Upper lobe of left lung (tissue), 6 donors: ENCODE measurements at places on chromosomes 5 and 9. TPM values are rescaled to one million over a fixed set of nuclear protein-coding genes. Genes with fewer than 3 reads are reported as not detected.

GRCh38 chr5:126133424-126133823 is 289.8 kb upstream of the GRAMD2B start:
- no peak for DNase-seq
- no peaks in the 10 kb centered on the region for H3K27me3 ChIP-seq
- no peaks in the 10 kb centered on the region for H3K36me3 ChIP-seq

DNA sequence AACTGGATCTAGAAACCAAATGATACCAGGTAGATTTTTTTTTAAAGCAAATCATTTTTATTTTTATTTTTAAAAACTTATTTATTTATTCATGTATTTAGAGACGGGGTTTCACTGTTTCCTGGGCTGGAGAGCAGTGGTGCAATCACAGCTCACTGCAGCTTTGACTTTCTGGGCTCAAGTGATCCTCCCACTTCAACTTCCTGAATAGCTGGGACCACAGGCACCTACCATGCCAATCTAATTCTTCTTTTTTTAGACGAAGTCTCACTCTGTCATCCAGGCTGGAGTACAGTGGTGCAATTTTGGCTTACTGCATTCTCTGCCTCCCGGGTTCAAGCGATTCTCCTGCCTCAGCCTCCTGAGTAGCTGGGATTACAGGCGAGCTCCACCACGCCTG is 41.3 kb upstream of the CDK20 start:
- no peak overlapping the region for H3K4me3 ChIP-seq
- no peaks in the 10 kb centered on the region for H3K36me3 ChIP-seq
- no peaks in the 10 kb centered on the region for H3K27me3 ChIP-seq

The GGTA1 gene
- 7.4 TPM for total RNA-seq

The CDX1 gene
- total RNA-seq, result not detected

DNA sequence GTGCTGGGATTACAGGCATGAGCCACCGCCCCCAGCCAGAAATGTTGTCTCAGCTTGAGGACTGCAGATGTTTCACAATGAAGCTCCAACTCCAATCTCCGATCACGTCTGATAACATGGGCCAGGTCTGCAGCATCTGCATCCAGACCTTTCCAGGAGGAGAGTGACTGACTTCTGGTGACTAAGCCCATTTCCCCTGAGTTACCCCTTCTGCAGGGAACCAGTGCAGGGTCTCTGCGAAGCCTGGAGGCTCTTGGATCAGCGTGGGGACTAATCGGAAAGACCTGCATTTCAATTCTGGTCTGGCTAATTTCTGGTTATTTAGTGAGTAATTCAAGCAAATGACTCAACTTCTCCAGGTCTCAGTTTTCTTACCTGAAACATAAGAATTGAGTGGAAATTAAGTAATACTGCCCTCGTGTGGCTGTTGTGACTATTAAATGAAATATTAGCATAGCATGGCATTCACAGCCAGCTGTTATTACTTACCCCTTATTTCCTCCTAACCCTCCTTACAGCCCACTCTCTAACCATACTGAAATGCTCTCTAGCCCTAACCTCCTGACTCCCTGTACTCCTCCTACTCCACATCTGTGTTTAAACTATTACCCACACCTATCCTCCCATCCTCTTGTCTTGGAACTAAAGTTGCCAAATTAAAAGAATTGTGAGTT is 2.2 kb upstream of the GNPDA1 start:
- no peaks in the 10 kb centered on the region for H3K27me3 ChIP-seq
- peaks cover 49% of the 10 kb centered on the region for H3K4me1 ChIP-seq
- peak overlapping the region; percentile 71 for H3K27ac ChIP-seq
- no peaks in the 10 kb centered on the region for H3K36me3 ChIP-seq

- H3K4me3 ChIP-seq, result no peak overlapping the region
- no peaks in the 10 kb centered on the region for H3K36me3 ChIP-seq
- H3K4me1 ChIP-seq, result no peaks in the 10 kb centered on the region
- H3K27me3 ChIP-seq, result no peaks in the 10 kb centered on the region
- no peak overlapping the region for H3K27ac ChIP-seq
Observed at GRCh38 chr9:26012797-26013196, 334.6 kb upstream of the TUSC1 start.

- H3K36me3 ChIP-seq, result no peaks in the 10 kb centered on the region
- H3K4me1 ChIP-seq, result no peaks in the 10 kb centered on the region
- no peak for DNase-seq
- H3K27ac ChIP-seq, result no peak overlapping the region
- H3K4me3 ChIP-seq, result no peak overlapping the region
- H3K27me3 ChIP-seq, result no peaks in the 10 kb centered on the region
Observed at GRCh38 chr5:125085797-125086505, 339.5 kb upstream of the ZNF608 start.

GRCh38 chr9:135555910-135556309 is 5.6 kb upstream of the PAEP start:
- H3K4me1 ChIP-seq, result no peaks in the 10 kb centered on the region
- DNase-seq, result no peak
- H3K27me3 ChIP-seq, result no peaks in the 10 kb centered on the region
- no peaks in the 10 kb centered on the region for H3K36me3 ChIP-seq
- no peak overlapping the region for H3K4me3 ChIP-seq
- H3K27ac ChIP-seq, result no peak overlapping the region

GRCh38 chr5:41629897-41630296 is 119.5 kb upstream of the PLCXD3 start:
- no peak overlapping the region for H3K4me3 ChIP-seq
- H3K27me3 ChIP-seq, result no peaks in the 10 kb centered on the region
- no peak overlapping the region for H3K27ac ChIP-seq
- no peaks in the 10 kb centered on the region for H3K4me1 ChIP-seq
- no peaks in the 10 kb centered on the region for H3K36me3 ChIP-seq

- H3K27me3 ChIP-seq, result no peaks in the 10 kb centered on the region
- no peak overlapping the region for H3K4me3 ChIP-seq
- no peaks in the 10 kb centered on the region for H3K36me3 ChIP-seq
- DNase-seq, result no peak
Observed at GRCh38 chr9:35198191-35198590, 36.4 kb downstream of the UNC13B start.

GRCh38 chr9:269081-269711 is 54.5 kb downstream of the DOCK8 start:
- DNase-seq, result peak; percentile 49
- H3K27me3 ChIP-seq, result no peaks in the 10 kb centered on the region
- no peak overlapping the region for H3K4me3 ChIP-seq
- H3K36me3 ChIP-seq, result no peaks in the 10 kb centered on the region

The PCDHA12 gene
- 7.3 TPM for total RNA-seq

GRCh38 chr5:61280761-61281427 is 51.2 kb upstream of the ZSWIM6 start:
- H3K36me3 ChIP-seq, result no peaks in the 10 kb centered on the region
- no peak overlapping the region for H3K27ac ChIP-seq
- no peak overlapping the region for H3K4me3 ChIP-seq
- H3K27me3 ChIP-seq, result no peaks in the 10 kb centered on the region
- H3K4me1 ChIP-seq, result peaks cover 35% of the 10 kb centered on the region
- peak; percentile 47 for DNase-seq

The CDK7 gene
- 23.2 TPM for total RNA-seq

The GFPT2 gene
- 21.0 TPM for total RNA-seq

GRCh38 chr9:106779796-106780195 is 83.2 kb upstream of the ZNF462 start:
- H3K4me1 ChIP-seq, result no peaks in the 10 kb centered on the region
- no peak overlapping the region for H3K27ac ChIP-seq
- H3K27me3 ChIP-seq, result no peaks in the 10 kb centered on the region
- H3K4me3 ChIP-seq, result no peak overlapping the region
- no peaks in the 10 kb centered on the region for H3K36me3 ChIP-seq

- H3K36me3 ChIP-seq, result no peaks in the 10 kb centered on the region
- peak overlapping the region; percentile 80 for H3K4me3 ChIP-seq
- DNase-seq, result peak; percentile 54
Observed at GRCh38 chr9:131738293-131739132, 1.4 kb downstream of the RAPGEF1 start.

The CDH6 gene
- 3.5 TPM for total RNA-seq

DNA sequence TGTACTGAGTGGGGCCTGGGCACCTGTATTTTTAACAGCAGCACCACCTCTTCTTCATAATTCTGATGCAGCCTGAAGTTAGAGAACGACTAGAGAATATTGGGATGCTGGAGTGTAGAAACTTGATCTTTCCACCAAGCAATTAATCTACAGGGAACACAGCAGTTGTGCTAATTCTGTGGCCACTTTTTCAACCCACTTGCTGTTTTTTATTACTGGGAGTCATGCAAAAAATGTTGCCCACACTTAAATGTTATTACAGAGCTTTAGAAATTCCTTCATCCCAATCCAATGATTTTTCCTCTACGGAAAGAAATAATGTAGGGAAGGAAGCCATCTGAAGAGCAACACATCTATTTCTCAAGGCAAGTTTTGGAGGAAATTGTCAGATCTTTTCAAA is 190.9 kb upstream of the TUT7 start:
- H3K27me3 ChIP-seq, result no peaks in the 10 kb centered on the region
- no peak overlapping the region for H3K27ac ChIP-seq
- DNase-seq, result no peak
- no peaks in the 10 kb centered on the region for H3K36me3 ChIP-seq

GRCh38 chr5:99945478-99946442 is 589.4 kb upstream of the FAM174A start:
- DNase-seq, result no peak
- no peaks in the 10 kb centered on the region for H3K4me1 ChIP-seq
- H3K27ac ChIP-seq, result no peak overlapping the region
- no peaks in the 10 kb centered on the region for H3K36me3 ChIP-seq
- no peak overlapping the region for H3K4me3 ChIP-seq

The CAMK2A gene
- total RNA-seq, result 2.4 TPM

The STPG3 gene
- total RNA-seq, result not detected

The FOXD4L6 gene
- total RNA-seq, result not detected

The DBH gene
- not detected for total RNA-seq

GRCh38 chr9:127140842-127141675 is 18.6 kb upstream of the ANGPTL2 start:
- no peaks in the 10 kb centered on the region for H3K4me1 ChIP-seq
- no peak overlapping the region for H3K27ac ChIP-seq
- H3K4me3 ChIP-seq, result no peak overlapping the region
- H3K27me3 ChIP-seq, result no peaks in the 10 kb centered on the region

- H3K36me3 ChIP-seq, result peaks cover 9% of the 10 kb centered on the region
- peaks cover 27% of the 10 kb centered on the region for H3K4me1 ChIP-seq
- H3K27me3 ChIP-seq, result no peaks in the 10 kb centered on the region
- H3K27ac ChIP-seq, result no peak overlapping the region
- peak overlapping the region; percentile 53 for H3K4me3 ChIP-seq
Observed at GRCh38 chr5:31530541-31531265, 1.2 kb downstream of the DROSHA start.

GRCh38 chr5:9268226-9268625 is 277.6 kb downstream of the SEMA5A start:
- H3K4me1 ChIP-seq, result no peaks in the 10 kb centered on the region
- no peak overlapping the region for H3K4me3 ChIP-seq
- H3K36me3 ChIP-seq, result no peaks in the 10 kb centered on the region
- no peaks in the 10 kb centered on the region for H3K27me3 ChIP-seq
- no peak overlapping the region for H3K27ac ChIP-seq
- DNase-seq, result no peak

The MARVELD2 gene
- total RNA-seq, result 12.5 TPM

DNA sequence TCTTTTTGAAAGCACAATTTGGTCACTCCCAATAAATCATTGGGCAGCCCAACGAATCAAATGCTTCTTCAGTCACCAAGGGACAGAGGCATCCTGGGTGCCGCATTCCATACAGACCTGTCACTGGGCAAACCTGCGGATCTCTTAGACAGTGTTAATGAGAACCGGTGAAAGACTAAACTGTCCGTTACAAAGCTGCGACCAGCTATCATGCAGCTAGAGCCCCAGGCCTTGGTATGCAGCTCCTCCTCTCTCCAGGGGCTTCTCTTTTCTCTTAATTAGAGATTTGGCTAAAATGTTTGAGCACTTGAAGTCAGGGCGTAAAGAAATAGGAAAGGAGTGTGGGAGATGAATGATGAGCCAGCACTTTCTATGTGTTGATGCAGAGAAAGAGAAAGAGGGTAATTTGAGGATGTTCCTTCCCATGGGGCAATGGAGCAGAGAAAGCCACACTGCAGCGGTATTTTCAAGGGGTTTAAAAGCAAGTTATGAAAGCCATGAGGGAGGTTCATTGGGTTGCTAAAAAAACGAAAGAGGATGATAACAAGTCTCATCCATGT is 175.3 kb downstream of the RFK start:
- no peaks in the 10 kb centered on the region for H3K27me3 ChIP-seq
- DNase-seq, result no peak
- no peak overlapping the region for H3K27ac ChIP-seq
- no peak overlapping the region for H3K4me3 ChIP-seq
- no peaks in the 10 kb centered on the region for H3K36me3 ChIP-seq
- no peaks in the 10 kb centered on the region for H3K4me1 ChIP-seq

The ENTPD8 gene
- total RNA-seq, result not detected

The CNTFR gene
- 0.69 TPM for total RNA-seq

- no peaks in the 10 kb centered on the region for H3K36me3 ChIP-seq
- no peak overlapping the region for H3K27ac ChIP-seq
- no peaks in the 10 kb centered on the region for H3K4me1 ChIP-seq
- no peaks in the 10 kb centered on the region for H3K27me3 ChIP-seq
Observed at GRCh38 chr9:125043148-125043547, 100.2 kb downstream of the SCAI start.
